ENCODE measurements at places on chromosomes 7 and 10. TPM values are rescaled to one million over a fixed set of nuclear protein-coding genes. Genes with fewer than 3 reads are reported as not detected.

HTR5A gene
- polyA plus RNA-seq = not detected

GCK gene
- 3.0 TPM for polyA plus RNA-seq

- DNase-seq = no peak
Measured at GRCh38 chr7:73442222-73442902, 8.8 kb downstream of the FZD9 start.

- peak; percentile 57 for DNase-seq
Measured at GRCh38 chr7:42831718-42832522, 80.0 kb downstream of the C7orf25 start.

DNA sequence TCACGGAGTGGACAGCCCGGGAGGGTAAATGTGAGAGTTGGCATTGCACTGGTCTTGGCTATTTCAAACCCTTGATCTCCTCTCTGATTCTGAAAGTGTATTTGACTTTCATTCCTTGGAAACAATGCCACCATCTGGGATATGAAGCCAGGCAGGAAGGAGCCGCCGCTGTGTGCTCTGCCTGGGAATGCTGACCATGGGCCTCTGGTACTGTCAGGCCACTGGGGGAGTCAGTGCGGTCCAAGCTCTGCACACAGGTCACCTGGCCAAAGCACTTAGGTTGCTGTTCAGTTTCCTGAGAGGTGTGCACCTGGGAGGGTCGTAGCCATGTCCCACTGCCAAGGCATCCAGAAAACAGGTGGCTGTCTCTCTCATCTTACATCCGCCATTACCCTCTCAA, 68.5 kb upstream of the SHH start:
- no peak for DNase-seq
